ENCODE measurements at places on chromosomes 5 and 9. TPM values are rescaled to one million over a fixed set of nuclear protein-coding genes. Genes with fewer than 3 reads are reported as not detected.

FOXD4L6 gene
- not detected for total RNA-seq

DAB2 gene
- not detected for total RNA-seq

SOX30 gene
- 0.57 TPM for total RNA-seq

TAF9 gene
- 79.1 TPM for total RNA-seq

IFNA13 gene
- not detected for total RNA-seq

AHRR gene
- 4.1 TPM for total RNA-seq

SLC6A3 gene
- not detected for total RNA-seq

DMGDH gene
- 1.1 TPM for total RNA-seq

C9orf50 gene
- total RNA-seq, result not detected

TAF11L8 gene
- total RNA-seq, result not detected

QRFP gene
- not detected for total RNA-seq

WDR36 gene
- total RNA-seq, result 40.3 TPM

SPDL1 gene
- 29.9 TPM for total RNA-seq

NEUROG1 gene
- not detected for total RNA-seq

ASPN gene
- not detected for total RNA-seq

CCDC192 gene
- total RNA-seq, result not detected

SLC36A2 gene
- not detected for total RNA-seq

DNM1 gene
- 0.07 TPM for total RNA-seq

TMEM252 gene
- total RNA-seq, result not detected

ANGPTL2 gene
- not detected for total RNA-seq

ZFP37 gene
- total RNA-seq, result 1.5 TPM

SPOCK1 gene
- total RNA-seq, result 0.42 TPM

CENPK gene
- 83.1 TPM for total RNA-seq

CCDC127 gene
- 4.0 TPM for total RNA-seq

DPM2 gene
- total RNA-seq, result 43.4 TPM

IL13 gene
- total RNA-seq, result 0.49 TPM

ANKRD18A gene
- 6.1 TPM for total RNA-seq

COL15A1 gene
- 0.02 TPM for total RNA-seq

IL3 gene
- total RNA-seq, result not detected

TEX10 gene
- total RNA-seq, result 17.9 TPM

NUTM2F gene
- total RNA-seq, result not detected

ANKDD1B gene
- total RNA-seq, result not detected

TRAF1 gene
- total RNA-seq, result 85.0 TPM

CCL27 gene
- total RNA-seq, result 0.69 TPM

GPSM1 gene
- 9.0 TPM for total RNA-seq

ACTBL2 gene
- not detected for total RNA-seq

TICAM2 gene
- total RNA-seq, result 0.72 TPM

FAM169A gene
- 10.7 TPM for total RNA-seq

CPLANE1 gene
- total RNA-seq, result 3.6 TPM

SLC46A2 gene
- total RNA-seq, result not detected

ZFP2 gene
- total RNA-seq, result 0.17 TPM

RANBP17 gene
- not detected for total RNA-seq

SPATA31A3 gene
- total RNA-seq, result not detected

PCDHAC2 gene
- not detected for total RNA-seq

CCDC171 gene
- total RNA-seq, result 2.7 TPM

DMRT2 gene
- total RNA-seq, result not detected
